ENCODE measurements at places on chromosomes 7 and 10. TPM values are rescaled to one million over a fixed set of nuclear protein-coding genes. Genes with fewer than 3 reads are reported as not detected.

TAS2R4 gene
- polyA plus RNA-seq = not detected

NPY4R gene
- polyA plus RNA-seq = not detected

OR2A42 gene
- not detected for polyA plus RNA-seq

LIPN gene
- polyA plus RNA-seq = not detected

PIP gene
- not detected for polyA plus RNA-seq

XRCC2 gene
- 0.26 TPM for polyA plus RNA-seq

NYAP1 gene
- not detected for polyA plus RNA-seq

ANXA8L1 gene
- not detected for polyA plus RNA-seq

TAS2R5 gene
- not detected for polyA plus RNA-seq

C10orf88 gene
- 8.5 TPM for polyA plus RNA-seq

ASIC3 gene
- polyA plus RNA-seq = not detected

VAX1 gene
- polyA plus RNA-seq = not detected

PKD1L1 gene
- 0.02 TPM for polyA plus RNA-seq

CDK1 gene
- 0.52 TPM for polyA plus RNA-seq

PPP1R3C gene
- not detected for polyA plus RNA-seq

PTPN20 gene
- polyA plus RNA-seq = 1.3 TPM

CHCHD2 gene
- 522 TPM for polyA plus RNA-seq

ASB10 gene
- not detected for polyA plus RNA-seq

IPMK gene
- polyA plus RNA-seq = 1.6 TPM

SGMS1 gene
- 11.3 TPM for polyA plus RNA-seq

PLXDC2 gene
- polyA plus RNA-seq = 1.5 TPM

DMBT1 gene
- not detected for polyA plus RNA-seq

CALHM1 gene
- not detected for polyA plus RNA-seq

TLX1 gene
- not detected for polyA plus RNA-seq

SPDYE16 gene
- polyA plus RNA-seq = 0.13 TPM

HABP2 gene
- not detected for polyA plus RNA-seq

CUX1 gene
- polyA plus RNA-seq = 26.4 TPM

FFAR4 gene
- polyA plus RNA-seq = not detected

FAM25G gene
- not detected for polyA plus RNA-seq

FKBP6 gene
- polyA plus RNA-seq = not detected

MYL10 gene
- not detected for polyA plus RNA-seq

VSTM4 gene
- polyA plus RNA-seq = not detected

TMEM229A gene
- polyA plus RNA-seq = not detected

FAM25C gene
- polyA plus RNA-seq = not detected

CROT gene
- polyA plus RNA-seq = 8.5 TPM

Measured in CD8-positive, alpha-beta memory T cell (primary cell).